T-cell (primary cell): ENCODE measurements at places on chromosomes 13 and 19.

DNA sequence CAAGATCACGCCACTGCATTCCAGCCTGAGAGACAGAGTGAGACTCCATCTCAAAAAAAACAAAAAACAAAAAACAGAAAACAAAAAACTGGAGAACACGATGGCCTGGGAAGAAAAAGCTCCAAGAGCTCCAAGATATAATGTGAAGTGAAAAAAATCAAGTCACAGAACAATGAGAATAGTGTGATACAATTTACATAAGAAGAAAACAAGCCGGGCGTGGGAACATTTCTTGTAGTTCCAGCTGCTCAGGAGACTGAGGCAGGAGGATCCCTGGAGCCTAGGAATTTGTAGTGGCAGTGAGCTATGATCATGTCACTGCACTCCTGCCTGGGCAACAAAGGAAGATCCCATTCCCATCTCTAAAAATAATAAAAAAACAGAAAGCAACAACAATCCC lies 8.5 kb upstream of the LMTK3 start:
- DNase-seq, result no peak

- DNase-seq, result no peak
Measured at GRCh38 chr13:39282400-39282972, 244.2 kb downstream of the NHLRC3 start.

- no peak for DNase-seq
Measured at GRCh38 chr13:76533251-76533650, 353.0 kb downstream of the KCTD12 start.

GRCh38 chr19:5192568-5192967 lies 148.0 kb downstream of the PTPRS start:
- DNase-seq, result no peak

DNA sequence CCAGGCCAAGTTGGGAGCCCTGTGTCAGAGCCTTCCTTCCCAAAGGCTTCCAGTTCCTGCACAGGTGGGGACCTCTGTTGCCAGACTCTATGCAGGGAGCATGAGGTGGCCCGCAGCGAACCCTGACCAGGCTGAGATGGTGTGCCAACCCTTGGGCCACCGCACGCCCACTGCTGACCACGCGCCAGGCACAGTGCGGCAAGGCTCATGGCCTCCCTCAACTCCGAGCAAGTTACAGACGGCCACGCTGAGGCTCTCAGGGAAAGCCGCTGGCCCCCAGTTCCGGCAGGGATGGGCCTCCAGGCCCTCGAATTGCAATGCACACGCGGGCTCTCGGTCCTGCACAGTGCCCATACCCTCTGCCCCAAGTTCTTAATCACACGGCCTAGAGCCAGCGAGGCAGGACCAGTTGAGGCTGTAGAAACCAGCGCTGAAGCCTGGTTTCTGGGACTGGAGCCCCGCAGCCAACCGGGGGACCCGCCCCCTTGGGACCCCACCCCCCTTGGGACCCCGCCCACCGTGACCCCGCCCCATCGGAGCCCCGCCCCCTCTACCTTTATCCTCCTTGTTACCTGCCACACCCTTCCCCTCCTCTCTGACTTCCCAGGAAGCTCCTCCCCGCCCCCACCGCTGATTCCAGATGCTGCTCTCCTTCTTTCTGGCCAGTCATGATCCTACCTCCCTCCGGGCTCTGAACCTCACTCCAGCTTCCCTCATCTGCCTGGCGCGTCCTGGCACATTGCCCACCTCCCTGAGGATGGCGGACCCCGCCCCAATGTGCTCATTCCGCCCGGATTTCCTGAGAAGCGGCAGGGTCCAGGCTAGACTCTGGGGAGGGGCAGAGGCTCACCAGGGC lies 6.0 kb downstream of the PEX11G start:
- DNase-seq, result no peak

GRCh38 chr13:46382224-46382623 lies 4.8 kb downstream of the RUBCNL start:
- no peak for DNase-seq

GRCh38 chr19:54137699-54138488 lies at the start of gene CNOT3:
CNOT3 (plus strand) TSS chr19:54137762; CDS start chr19:54142979, 5,217 bp downstream.
- DNase-seq, result peak; percentile 38

DNA sequence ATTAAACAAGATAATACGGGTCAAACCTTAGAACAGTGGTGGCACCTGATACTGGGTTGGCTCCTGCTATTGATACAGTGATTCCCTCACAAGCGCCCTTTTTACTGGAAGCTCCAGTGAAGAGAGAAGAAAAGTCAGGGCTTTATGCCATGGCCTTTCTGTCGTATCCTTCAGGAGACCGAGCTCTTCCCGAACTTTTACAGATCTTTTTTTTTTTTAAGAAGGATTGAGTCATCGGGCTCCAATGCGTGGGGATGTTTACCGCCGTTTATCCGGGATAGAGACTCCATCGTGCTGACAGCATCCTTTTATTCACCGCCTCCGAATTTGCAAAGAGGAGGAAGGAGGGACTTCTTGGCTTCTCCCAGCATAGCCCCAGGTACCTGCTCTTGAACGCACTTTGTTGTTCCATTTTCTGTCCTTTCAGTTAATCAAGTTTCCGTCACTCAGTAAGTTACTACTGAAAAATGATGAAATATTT lies 574 bp downstream of the ZNF227 start:
- DNase-seq, result no peak

- no peak for DNase-seq
Measured at GRCh38 chr19:4624301-4624700, 15.0 kb upstream of the TNFAIP8L1 start.

GRCh38 chr13:77878190-77878589 lies 40.4 kb downstream of the EDNRB start:
- no peak for DNase-seq

- no peak for DNase-seq
Measured at GRCh38 chr13:53098455-53098854, 69.8 kb downstream of the OLFM4 start.

DNA sequence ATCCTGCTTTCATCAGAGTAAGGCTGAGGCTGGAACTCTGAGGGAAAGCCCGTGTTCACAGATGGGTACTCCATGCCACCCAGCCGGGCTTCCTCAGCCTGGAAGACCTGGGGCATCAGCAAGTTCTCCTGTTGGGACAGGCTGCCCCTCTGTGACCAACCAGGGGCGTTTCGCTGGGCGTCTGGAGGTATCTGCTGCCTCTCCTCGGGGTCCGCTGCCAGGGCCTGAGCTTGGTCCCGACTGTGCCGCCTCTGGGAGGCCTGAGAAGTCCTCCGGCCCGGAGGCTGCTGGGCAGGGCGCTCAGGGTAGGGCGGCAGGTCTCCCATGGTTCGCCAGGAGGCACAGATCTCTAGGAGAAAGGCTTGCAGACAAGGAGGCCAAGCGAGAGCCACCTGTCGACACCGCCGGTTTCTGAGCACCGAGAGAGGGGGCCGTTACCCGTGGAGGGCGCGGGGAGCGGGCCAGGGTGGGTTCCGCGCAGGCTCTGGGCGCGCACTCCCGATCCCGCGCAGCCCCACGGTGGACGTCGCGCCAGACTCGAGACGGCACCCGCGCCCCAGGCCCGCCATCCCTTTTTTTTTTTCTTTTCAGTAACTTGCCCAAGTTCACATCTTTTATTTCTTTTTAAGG lies at the start of gene RSPH6A:
Gene RSPH6A (minus strand): TSS at position 458 of the 630 bp plus-strand sequence. CDS start 132 bp downstream, at position 326.
- DNase-seq, result no peak

- DNase-seq, result peak; percentile 82
Measured at GRCh38 chr19:41531438-41532311, 44.3 kb upstream of the CEACAM21 start.

GRCh38 chr19:2333027-2333806 lies 4.7 kb downstream of the SPPL2B start:
- no peak for DNase-seq

- DNase-seq, result no peak
Measured at GRCh38 chr19:13260883-13261653, 110.9 kb downstream of the IER2 start.

GRCh38 chr13:97322740-97323342 lies 100.7 kb downstream of the MBNL2 start:
- no peak for DNase-seq

GRCh38 chr13:47415048-47415447 lies 518.2 kb upstream of the HTR2A start:
- DNase-seq, result no peak

DNA sequence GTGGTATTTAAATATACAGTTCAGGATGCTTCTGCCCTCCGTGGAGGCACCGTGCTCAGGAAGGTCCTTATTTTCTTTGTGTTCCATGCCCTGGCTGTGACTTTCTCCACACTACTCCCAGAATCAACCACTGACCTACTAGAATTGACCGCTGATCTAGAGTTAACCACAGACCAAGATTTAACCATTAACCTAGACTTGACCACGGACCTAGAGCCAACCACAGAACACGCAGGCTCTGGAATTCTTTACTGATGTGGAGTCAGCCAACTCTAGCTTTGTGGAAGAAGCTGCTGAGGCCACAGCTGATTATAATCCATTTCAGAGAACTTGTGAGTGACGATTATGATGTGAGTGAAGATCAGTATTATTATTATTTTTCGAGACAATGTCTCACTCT lies 18.0 kb downstream of the GTF2F2 start:
- DNase-seq, result no peak

DNA sequence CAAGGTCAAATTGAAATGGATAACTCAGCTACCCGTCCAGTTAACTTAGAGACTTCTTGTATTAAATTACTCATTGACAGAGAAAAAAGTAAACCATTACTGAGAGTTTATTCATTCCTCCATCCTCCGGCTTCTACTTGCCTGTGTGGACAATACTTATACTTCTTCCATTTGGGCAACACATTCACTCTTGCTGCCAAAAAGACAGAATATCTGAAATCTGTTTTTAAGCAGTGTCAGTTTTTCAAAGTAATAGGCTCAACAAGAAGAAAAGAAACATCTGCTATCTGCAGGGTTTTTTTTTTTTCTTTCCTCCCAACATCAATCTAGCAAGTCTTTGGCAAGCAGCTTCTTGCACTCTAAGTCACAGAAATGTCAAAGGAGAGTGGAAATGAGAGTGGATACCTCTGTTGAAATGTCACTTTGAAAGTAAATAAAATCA lies 1142.8 kb downstream of the PCDH9 start:
- no peak for DNase-seq

- DNase-seq, result no peak
Measured at GRCh38 chr13:81017513-81018152, 676.7 kb upstream of the SPRY2 start.

- no peak for DNase-seq
Measured at GRCh38 chr13:22235285-22235949, 564.5 kb downstream of the FGF9 start.

GRCh38 chr19:55305983-55306562 lies 19.1 kb downstream of the TMEM150B start:
- no peak for DNase-seq

DNA sequence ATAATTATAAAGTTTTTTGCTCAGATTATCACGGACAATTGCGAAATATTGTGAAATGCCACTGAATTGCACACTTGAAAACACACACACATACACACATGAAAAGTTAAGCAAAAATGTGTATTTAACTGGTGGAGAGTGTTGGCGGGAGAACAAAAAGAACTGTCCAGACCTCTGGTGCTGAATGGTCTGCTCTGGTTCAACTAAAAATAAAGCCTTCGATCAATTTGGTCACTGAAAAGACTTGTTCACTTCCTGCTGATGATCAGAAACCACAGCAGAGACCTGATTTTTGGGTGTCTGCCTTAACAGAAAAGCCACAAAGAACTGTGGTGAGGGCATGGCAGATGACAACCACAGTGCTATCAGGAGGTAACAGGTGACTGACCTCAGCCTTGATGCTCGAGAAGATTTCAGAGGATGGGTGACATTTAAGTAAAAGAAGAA lies 4.0 kb upstream of the IGFL1 start:
- no peak for DNase-seq

GRCh38 chr19:56573914-56574313 lies 6.6 kb downstream of the ZNF470 start:
- DNase-seq, result no peak

GRCh38 chr13:87324558-87324957 lies 346.6 kb upstream of the SLITRK5 start:
- DNase-seq, result no peak

DNA sequence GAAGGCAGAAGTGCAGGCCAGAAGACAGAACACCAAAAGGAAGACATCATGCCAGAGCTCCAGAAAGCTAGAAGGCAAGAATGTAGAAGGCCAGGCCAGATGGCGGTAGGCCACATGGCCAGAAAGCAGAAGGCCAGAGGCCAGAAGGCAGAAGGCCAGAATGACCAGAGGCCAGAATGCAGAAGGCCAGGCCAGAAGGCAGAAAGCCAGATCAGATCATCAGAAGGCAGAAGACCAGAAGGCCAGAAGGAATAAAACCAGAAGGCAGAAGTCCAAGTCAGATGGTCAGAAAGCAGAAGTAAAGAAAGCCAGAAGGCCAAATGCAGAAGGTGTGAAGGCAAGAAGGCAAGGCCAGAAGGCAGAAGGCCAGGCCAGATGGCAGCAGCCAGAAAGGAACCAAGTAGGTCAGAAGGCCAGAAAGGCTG lies 185.0 kb downstream of the TUBA3C start:
- no peak for DNase-seq

DNA sequence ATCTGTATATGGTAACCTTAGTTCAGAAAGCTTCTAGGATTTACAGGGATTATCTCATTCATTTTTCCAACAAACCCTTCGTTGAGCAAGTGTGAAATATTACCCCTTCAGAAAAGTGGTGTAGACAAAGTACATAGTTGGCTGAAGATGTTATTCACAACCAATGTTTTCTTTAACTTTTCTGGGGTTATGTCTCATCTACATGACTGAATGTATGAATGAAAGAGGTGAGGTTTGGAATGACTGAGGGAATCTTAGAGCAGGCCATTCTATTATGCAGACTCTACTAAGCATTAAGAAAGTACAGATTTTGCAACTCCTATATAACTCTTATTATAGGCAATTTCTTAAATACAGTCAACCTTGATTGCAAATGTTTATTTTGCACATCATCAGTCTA lies 167.2 kb downstream of the NDFIP2 start:
- DNase-seq, result no peak

GRCh38 chr19:39030854-39031367 lies 1.4 kb downstream of the FBXO27 start:
- DNase-seq, result no peak

DNA sequence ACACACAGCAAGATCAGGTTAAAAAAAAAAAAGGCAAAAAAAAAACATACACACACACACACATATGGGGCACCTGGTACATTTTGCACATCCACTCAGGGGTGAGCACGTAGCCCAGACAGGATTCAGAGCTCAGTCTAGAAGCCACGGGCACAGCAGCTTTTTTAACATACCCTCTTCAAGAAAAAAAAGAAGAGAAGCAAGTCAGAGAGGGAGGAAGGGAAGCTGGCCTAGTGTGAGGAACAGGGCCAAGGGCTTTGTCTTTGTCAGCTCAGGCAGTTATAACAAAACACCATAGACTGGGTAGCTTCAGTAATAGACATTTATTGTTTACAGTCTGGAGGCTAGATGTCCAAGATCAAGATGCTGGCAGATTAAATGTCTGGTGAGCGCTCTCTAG lies 2.3 kb upstream of the TPM4 start:
- DNase-seq, result peak; percentile 20

- DNase-seq, result no peak
Measured at GRCh38 chr13:110454227-110454859, 107.2 kb downstream of the RAB20 start.

- no peak for DNase-seq
Measured at GRCh38 chr13:85970727-85971126, 171.5 kb upstream of the SLITRK6 start.
